ENCODE measurements at places on chromosomes 1 and 21. TPM values are rescaled to one million over a fixed set of nuclear protein-coding genes. Genes with fewer than 3 reads are reported as not detected.

The OR14A16 gene
- not detected for total RNA-seq

The HTR1D gene
- 14.5 TPM for total RNA-seq

The ENO1 gene
- 2,677 TPM for total RNA-seq

The ATP1A4 gene
- not detected for total RNA-seq

The C8B gene
- not detected for total RNA-seq

The PROX1 gene
- 0.07 TPM for total RNA-seq

The HRNR gene
- total RNA-seq: not detected

The SPATA45 gene
- not detected for total RNA-seq

The CXADR gene
- total RNA-seq: 7.4 TPM
